Hepatocyte (in vitro differentiated cells): ENCODE measurements at places on chromosomes 1 and 21.

DNA sequence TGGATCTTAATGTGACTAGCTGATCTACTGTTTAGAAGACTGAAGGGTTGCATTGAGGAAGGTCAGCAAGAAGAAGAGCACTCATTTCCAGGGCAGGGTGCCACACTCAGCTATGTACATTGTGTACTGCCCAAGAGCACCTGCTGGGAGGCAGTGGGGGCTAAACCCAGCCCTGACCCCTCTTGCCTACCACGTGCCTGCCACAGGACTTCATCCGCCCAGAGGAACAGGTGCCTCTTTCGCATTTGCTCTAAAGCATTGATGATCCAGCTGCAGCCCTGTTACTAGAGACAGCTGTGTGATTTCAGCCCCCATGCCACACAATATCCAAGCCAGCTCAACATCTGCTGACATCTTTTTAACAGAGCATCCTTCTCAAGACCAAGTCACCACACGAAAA, 341.8 kb downstream of the LMX1A start:
- DNase-seq = no peak
- H3K27me3 ChIP-seq = no peaks in the 10 kb centered on the region
- peaks cover 4% of the 10 kb centered on the region for H3K4me1 ChIP-seq
- H3K36me3 ChIP-seq = no peaks in the 10 kb centered on the region
- H3K27ac ChIP-seq = no peak overlapping the region

DNA sequence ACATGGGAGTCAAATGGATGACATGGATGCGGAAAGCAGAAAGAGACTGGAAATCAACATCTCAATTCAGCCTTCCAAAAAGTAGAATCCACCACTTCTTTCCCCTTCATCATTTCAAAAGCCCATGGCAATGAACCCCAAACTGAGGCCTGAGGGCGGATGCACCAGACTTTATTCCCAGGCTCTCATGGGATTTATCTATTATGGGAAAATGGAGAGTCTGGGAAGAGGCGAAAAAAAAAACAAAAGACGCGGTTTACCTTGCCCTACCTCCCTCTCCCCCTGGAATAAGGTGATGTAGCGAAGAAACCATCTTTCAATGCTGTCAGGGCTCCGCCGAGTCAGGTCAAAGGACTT, 624 bp downstream of the KIFAP3 start:
- H3K36me3 ChIP-seq = no peaks in the 10 kb centered on the region
- peak overlapping the region; percentile 73 for H3K27ac ChIP-seq
- peak; percentile 11 for DNase-seq
- H3K4me3 ChIP-seq = peak overlapping the region; percentile 44
- no peaks in the 10 kb centered on the region for H3K27me3 ChIP-seq

DNA sequence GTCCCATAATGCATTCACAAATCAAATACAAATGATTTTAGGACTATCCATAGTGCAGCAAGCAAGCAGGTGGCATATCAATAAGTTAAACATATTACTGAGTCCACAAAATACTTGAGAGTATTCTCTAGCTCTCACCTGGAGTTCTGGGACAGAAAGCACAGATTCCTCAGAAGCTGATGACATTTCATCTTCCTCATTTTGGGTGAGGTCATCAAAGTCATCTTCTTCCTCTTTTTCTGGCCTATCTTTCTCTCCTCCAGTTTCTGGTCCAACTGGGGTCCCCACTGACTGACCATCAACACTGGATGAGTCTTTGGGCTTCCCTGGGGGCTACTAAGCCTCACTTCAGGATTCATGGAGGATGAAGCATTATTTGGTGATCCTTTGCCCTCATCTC, 38.9 kb downstream of the YY1AP1 start:
- peaks cover 3% of the 10 kb centered on the region for H3K4me1 ChIP-seq
- DNase-seq = no peak
- H3K27me3 ChIP-seq = no peaks in the 10 kb centered on the region
- no peak overlapping the region for H3K27ac ChIP-seq
- no peak overlapping the region for H3K4me3 ChIP-seq
- no peaks in the 10 kb centered on the region for H3K36me3 ChIP-seq

DNA sequence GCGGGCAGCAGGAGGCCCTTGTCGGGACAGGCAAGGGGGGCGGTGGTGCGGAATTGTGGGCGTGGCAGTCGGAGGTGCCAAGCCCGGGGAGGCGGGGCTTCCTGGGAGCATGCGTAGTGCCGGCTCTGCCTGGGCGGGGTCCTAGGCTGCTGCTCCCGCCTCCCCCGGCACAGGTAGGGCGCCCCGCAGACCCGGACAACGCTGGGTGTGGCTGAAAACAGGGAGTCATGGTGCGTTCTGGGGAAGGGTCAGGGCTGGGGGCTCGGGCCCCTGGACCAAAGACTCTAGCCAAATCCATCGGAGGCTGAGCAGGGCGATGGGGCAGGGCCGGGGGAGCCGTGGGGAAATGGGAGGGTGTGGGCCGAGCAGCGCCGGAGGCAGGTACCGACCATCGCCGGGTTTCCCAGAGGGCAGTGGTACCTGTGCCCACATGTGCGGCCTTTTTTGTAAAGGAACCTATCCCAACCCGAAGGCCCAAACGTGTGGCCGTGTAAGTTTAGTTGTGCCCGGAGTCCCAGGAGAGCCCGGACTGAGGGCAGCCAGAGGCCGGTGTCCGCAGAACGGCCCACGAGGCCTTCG, 231.9 kb downstream of the SDCCAG8 start:
- DNase-seq = no peak
- peaks cover 1% of the 10 kb centered on the region for H3K4me1 ChIP-seq
- H3K4me3 ChIP-seq = no peak overlapping the region
- H3K36me3 ChIP-seq = no peaks in the 10 kb centered on the region
- no peak overlapping the region for H3K27ac ChIP-seq
- no peaks in the 10 kb centered on the region for H3K27me3 ChIP-seq

- DNase-seq = no peak
- no peaks in the 10 kb centered on the region for H3K36me3 ChIP-seq
- H3K4me3 ChIP-seq = no peak overlapping the region
- no peak overlapping the region for H3K27ac ChIP-seq
- H3K27me3 ChIP-seq = no peaks in the 10 kb centered on the region
- H3K4me1 ChIP-seq = peaks cover 35% of the 10 kb centered on the region
Observed at GRCh38 chr1:94121411-94121821, 468 bp upstream of the ABCA4 start.

DNA sequence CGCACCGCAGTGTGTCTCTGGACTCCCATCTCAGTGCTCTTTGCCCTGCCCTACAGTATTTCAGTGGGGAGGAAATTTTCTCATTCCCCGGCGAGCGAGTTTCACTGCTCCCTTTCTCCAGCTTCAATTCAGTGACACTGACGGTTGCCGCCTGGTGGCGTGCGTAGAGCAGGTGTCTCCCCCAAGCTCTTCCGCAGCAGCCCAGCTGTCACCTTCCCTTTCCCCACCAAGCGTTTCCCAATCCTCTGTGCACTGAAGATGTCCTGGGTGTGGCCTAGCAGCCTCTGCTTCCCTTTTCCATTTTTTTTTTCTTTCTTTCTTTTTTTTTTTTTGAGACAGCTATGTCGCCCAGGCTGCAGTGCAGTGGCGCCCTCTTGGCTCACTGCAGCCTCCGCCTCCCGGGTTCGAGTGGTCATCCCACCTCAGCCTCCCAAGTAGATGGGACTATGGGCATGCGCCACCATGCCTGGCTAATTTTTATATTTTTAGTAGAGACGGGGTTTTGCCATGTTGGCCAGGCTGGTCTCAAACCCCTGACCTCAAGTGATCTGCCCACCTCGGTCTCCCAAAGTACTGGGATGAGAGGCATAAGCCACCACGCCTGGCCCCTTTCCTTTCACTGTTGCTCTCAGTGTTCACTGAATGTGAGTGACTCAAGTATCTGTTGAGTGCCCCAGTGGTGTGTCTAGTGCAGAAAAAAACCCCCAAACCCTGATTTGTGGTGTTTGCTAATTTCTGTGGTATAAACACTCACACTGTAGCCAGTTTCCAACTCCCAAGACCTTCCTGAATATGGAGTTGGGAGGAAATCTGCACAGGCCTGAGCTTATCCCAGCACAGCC, 30.1 kb downstream of the TNFRSF1B start:
- DNase-seq = peak; percentile 35
- H3K27me3 ChIP-seq = no peaks in the 10 kb centered on the region
- H3K4me1 ChIP-seq = no peaks in the 10 kb centered on the region
- H3K36me3 ChIP-seq = no peaks in the 10 kb centered on the region
- no peak overlapping the region for H3K27ac ChIP-seq

- peak; percentile 30 for DNase-seq
- no peak overlapping the region for H3K27ac ChIP-seq
- H3K4me1 ChIP-seq = no peaks in the 10 kb centered on the region
- H3K36me3 ChIP-seq = no peaks in the 10 kb centered on the region
- H3K27me3 ChIP-seq = no peaks in the 10 kb centered on the region
- H3K4me3 ChIP-seq = no peak overlapping the region
Observed at GRCh38 chr1:74180490-74180889, 17.5 kb downstream of the LRRIQ3 start.

DNA sequence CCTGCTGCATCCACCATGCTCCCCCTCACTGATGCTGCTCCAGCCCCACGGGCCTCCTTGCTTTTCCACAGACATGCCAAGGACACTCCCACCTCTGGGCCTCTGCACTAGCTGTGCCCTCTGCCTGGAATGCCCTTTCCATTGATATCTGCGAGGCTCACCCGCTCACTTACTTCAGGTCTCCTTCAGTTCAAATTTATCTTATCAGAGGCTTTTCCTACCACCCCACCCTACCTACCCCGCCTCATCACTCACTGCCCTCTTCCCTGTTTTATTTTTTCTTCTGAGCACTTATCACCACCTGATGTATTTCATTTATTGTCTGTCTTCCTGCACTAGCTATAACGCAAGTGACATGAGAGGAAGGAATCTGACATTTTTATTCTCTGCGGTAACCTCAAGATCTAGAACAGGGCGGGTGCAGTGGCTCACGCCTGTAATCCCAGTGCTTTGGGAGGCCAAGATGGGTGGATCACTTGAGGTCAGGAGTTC, 7.0 kb downstream of the HSPG2 start:
- H3K4me3 ChIP-seq = no peak overlapping the region
- no peaks in the 10 kb centered on the region for H3K36me3 ChIP-seq
- H3K4me1 ChIP-seq = peaks cover 74% of the 10 kb centered on the region
- peak overlapping the region; percentile 98 for H3K27ac ChIP-seq
- no peaks in the 10 kb centered on the region for H3K27me3 ChIP-seq
- no peak for DNase-seq

DNA sequence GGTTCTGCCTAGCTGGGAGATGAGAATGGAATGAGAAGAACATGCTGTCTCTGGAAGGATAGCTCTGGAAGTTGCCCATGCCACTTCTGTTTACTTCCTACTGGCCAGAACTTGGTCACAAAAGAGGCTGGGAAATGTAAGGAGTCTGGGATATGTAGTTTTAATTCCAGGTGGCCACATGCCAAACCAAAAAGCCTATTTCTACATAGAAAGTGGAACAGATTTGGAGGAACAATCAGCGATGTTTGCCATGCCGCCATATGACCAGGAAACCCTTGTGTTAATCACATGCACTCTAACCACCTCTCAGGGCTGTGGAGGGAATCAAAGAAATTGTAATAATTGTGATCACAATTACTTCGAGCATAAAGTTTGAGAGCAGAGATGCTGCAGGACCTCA, 10.0 kb upstream of the OLIG2 start:
- peaks cover 9% of the 10 kb centered on the region for H3K4me1 ChIP-seq
- H3K4me3 ChIP-seq = no peak overlapping the region
- no peaks in the 10 kb centered on the region for H3K36me3 ChIP-seq
- no peak overlapping the region for H3K27ac ChIP-seq
- H3K27me3 ChIP-seq = peaks cover 65% of the 10 kb centered on the region

GRCh38 chr1:154657556-154657955, 49.6 kb upstream of the ADAR start:
- H3K4me1 ChIP-seq = no peaks in the 10 kb centered on the region
- peaks cover 14% of the 10 kb centered on the region for H3K27me3 ChIP-seq
- H3K4me3 ChIP-seq = no peak overlapping the region
- H3K36me3 ChIP-seq = no peaks in the 10 kb centered on the region
- DNase-seq = no peak

- no peak overlapping the region for H3K27ac ChIP-seq
- H3K36me3 ChIP-seq = no peaks in the 10 kb centered on the region
- no peak overlapping the region for H3K4me3 ChIP-seq
- no peaks in the 10 kb centered on the region for H3K27me3 ChIP-seq
- no peak for DNase-seq
- no peaks in the 10 kb centered on the region for H3K4me1 ChIP-seq
Observed at GRCh38 chr1:40627987-40628902, 37.2 kb downstream of the RIMS3 start.

GRCh38 chr1:211492511-211493132, 660 bp upstream of the RD3 start:
- no peaks in the 10 kb centered on the region for H3K36me3 ChIP-seq
- H3K27ac ChIP-seq = no peak overlapping the region
- peaks cover 2% of the 10 kb centered on the region for H3K4me1 ChIP-seq

DNA sequence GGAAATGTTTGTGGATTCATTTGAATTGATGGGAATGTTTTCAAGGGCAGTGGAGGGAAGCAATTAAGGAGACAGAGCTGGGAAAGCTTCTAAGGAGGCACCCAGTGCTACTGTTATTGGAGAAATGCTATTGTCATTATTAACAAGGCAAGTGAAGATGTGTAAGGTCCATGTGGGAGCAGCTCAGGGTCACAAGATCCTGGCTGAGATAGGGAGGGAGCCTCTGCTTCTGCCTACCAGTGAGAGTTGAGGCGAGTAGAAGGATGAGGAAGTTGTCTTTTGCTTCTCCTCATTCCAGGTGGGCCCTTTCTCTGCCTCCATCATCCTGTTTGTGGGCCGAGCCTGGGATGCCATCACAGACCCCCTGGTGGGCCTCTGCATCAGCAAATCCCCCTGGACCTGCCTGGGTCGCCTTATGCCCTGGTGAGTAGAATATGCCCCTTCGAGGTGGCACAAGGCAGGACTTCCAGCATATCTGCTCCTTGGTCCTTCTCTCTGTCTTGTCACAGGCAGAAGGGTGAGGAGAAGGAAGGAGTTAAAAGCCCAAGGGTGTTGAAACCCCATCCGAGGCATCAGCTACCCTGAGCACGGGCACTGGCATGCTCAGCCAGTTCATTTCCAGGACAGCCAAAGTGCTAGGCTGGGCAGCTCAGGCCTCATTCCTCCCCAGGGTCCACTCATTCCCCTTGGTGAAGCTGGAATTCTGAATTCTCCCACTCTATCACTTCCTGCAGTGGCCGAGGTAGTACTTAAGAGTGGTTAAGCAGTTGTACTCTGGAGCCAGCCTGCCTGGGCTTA, 3.7 kb downstream of the MFSD2A start:
- no peaks in the 10 kb centered on the region for H3K36me3 ChIP-seq
- H3K27me3 ChIP-seq = peaks cover 4% of the 10 kb centered on the region
- H3K4me3 ChIP-seq = no peak overlapping the region

DNA sequence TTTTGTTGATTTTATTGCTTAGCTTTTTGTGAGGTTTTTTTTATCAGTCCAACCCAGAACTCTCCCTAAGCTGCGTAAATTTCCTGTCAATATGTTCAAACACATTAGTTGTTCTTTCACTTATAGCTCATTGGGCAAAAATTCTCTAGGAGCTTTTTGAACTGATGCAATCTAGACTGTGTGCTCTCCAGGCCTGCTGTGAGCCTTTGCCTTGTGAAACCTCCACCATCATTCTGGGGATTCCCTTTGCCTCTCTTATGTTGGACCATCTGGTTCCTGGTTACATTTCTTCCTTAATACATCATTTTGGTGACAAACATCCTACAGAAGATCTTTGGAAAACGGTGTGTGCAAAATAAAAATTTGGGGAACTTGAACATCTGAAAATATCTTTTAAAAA, 247.2 kb downstream of the LRRC7 start:
- no peak overlapping the region for H3K4me3 ChIP-seq
- no peaks in the 10 kb centered on the region for H3K27me3 ChIP-seq
- DNase-seq = no peak
- no peak overlapping the region for H3K27ac ChIP-seq
- no peaks in the 10 kb centered on the region for H3K36me3 ChIP-seq
